Activated naive CD8-positive, alpha-beta T cell treated with anti-CD3 and anti-CD28 coated beads, Interleukin-2, amount 10 ng/mL, durations not matched to agents 7 days and 5 days (primary cell): ENCODE measurements at places on chromosomes 5 and 9.

DNA sequence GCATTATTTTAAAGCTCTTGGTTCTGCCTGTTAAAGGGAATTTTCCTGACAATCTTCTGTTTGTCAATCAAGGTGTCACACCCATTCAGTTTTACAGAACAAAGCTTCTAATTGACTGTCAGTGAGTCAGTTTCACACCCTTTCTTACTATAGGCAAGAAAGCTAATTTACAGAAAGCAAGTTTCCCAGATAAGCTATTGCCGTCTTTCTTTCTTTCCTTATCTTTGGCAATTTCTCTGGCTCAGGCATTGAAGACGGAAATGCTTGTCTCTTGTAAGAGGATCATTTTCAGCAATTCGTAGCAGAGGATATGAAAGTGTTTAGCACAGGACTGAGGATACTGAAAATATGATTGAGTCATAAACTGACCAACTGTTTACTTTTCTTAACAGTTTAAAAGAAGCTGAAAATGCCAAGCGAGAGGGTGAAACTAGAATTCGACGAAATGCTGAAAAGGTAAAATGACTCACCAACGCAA, 27.0 kb downstream of the SPINK5 start:
- H3K36me3 ChIP-seq, result no peaks in the 10 kb centered on the region
- no peak for DNase-seq
- no peak overlapping the region for H3K27ac ChIP-seq
- H3K27me3 ChIP-seq, result peaks cover 2% of the 10 kb centered on the region
- H3K4me3 ChIP-seq, result no peak overlapping the region
- no peaks in the 10 kb centered on the region for H3K4me1 ChIP-seq

GRCh38 chr9:135340143-135340655, 139.4 kb upstream of the PPP1R26 start:
- no peaks in the 10 kb centered on the region for H3K36me3 ChIP-seq
- no peak overlapping the region for H3K27ac ChIP-seq
- no peak overlapping the region for H3K4me3 ChIP-seq
- no peaks in the 10 kb centered on the region for H3K4me1 ChIP-seq

- no peak overlapping the region for H3K27ac ChIP-seq
- H3K4me1 ChIP-seq, result no peaks in the 10 kb centered on the region
- no peaks in the 10 kb centered on the region for H3K27me3 ChIP-seq
- no peaks in the 10 kb centered on the region for H3K36me3 ChIP-seq
Measured at GRCh38 chr9:28648723-28649122, 1075.4 kb upstream of the C9orf72 start.

DNA sequence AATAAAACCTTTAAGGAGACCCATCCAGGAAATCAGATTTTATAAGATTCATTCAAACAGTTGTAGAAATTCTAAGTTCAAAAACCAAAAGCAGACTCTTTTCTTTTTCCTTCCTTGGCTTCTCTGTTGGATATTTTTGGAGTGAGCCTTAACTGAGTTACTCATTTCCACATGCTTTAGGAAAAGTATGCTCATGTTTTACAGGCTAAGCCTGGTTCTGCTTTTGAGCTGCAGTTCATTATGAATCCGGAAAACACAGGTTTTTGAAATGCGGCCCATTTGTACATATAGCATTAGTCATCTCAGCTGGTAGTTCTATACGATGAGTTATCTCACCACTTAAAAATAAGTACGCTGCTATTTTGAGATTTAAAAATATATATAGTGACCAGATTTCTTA, 156.6 kb upstream of the DMRT1 start:
- no peak overlapping the region for H3K4me3 ChIP-seq
- no peaks in the 10 kb centered on the region for H3K4me1 ChIP-seq
- no peaks in the 10 kb centered on the region for H3K36me3 ChIP-seq
- no peak for DNase-seq
- no peak overlapping the region for H3K27ac ChIP-seq

DNA sequence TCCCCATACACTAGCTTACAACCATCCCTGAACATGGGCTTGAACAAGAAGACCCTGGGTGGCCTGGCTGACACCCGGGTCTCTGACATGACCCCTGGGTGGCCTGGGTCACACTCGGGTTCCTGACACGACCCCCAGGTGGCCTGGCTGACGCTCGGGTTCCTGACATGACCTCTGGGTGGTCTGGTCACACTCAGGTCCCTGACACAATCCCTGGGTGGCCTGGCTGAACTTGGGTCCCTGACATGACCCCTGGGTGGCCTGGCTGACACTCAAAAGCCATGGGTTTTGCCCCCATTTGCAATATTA, 38.0 kb downstream of the PRRT1B start:
- no peaks in the 10 kb centered on the region for H3K27me3 ChIP-seq
- DNase-seq, result no peak
- no peak overlapping the region for H3K4me3 ChIP-seq
- peaks cover 34% of the 10 kb centered on the region for H3K4me1 ChIP-seq
